NCI-H2107 (cell line): ENCODE measurements at places on chromosomes 11 and 22.

DNA sequence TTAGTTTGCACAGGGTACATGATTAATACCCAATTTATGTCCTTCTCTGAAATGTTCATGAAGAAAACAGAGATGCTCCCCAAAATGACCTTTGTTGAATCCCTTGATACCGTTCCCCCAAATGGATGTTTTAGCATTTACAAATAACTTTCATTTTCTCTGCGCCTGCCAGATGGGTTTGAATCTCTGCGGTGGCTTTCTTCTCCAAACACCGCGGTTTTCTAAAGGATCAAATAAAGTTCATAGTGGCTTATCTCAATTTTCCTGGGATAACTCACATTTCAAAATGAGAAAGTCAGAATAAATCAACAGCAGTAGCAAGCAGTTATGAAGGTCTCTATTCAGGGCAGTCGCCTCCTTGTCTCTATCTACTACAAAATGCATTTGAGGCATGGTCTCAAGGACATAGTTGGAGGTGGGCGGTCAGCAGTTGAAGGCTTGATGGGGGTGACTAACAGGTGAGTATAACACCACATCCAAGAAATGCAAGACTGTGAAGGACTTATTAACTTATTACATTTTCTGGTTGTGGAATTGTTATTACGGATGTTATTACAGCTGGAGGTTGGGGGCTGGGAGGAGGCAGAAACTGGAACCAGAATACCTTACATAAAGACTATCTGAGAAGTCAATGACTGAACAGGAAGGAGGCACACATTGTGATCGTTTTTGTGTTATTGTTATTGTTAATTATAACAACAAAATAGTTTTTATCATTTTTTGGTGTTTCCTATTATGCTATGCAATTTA is 1513.3 kb downstream of the FAM181B start:
- DNase-seq: no peak

GRCh38 chr11:82398300-82398815 is 335.3 kb downstream of the FAM181B start:
- no peak for DNase-seq

- no peak for DNase-seq
These were observed 111.2 kb upstream of the CEP126 start for GRCh38 chr11:101803651-101804050.

GRCh38 chr11:116478205-116478604 is 294.6 kb downstream of the BUD13 start:
- no peak for DNase-seq

GRCh38 chr11:1060852-1061616 is 13.6 kb upstream of the MUC2 start:
- no peak for DNase-seq

GRCh38 chr11:68215087-68215445 is 2.0 kb upstream of the KMT5B start:
- DNase-seq: no peak

- no peak for DNase-seq
These were observed 195.2 kb downstream of the NAV2 start for GRCh38 chr11:19907839-19908238.

- no peak for DNase-seq
These were observed 38.2 kb downstream of the BMAL1 start for GRCh38 chr11:13315517-13316432.

GRCh38 chr11:57479911-57480310 is 19.6 kb downstream of the RTN4RL2 start:
- no peak for DNase-seq

DNA sequence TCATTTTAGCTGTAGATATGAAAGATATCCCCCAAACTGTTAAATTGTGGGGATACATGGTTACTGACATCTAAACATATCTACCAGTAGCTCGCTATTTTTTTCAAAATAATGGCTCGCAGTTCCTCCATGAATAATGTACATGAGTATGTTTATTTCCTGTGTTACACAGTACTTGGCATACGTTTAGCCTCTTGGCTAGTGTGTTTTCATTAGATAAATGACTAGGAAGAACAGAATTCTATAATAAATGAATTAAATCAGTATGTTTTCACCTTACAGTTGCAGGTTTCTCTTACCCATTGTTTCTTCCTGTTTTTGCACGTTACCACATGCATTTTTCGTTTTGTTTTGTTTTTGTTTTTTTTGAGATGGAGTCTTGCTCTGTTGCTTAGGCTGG is 21.8 kb downstream of the RNF169 start:
- DNase-seq: no peak

- no peak for DNase-seq
These were observed 530.5 kb downstream of the KCNA4 start for GRCh38 chr11:29486301-29486700.
